Activated CD4-positive, alpha-beta T cell treated with anti-CD3 and anti-CD28 coated beads for 36 hours (primary cell): ENCODE measurements at places on chromosomes 3 and 15.
A peak's percentile ranks its signal among the peaks of the same experiment; 100 is the strongest.

GRCh38 chr3:12993517-12994356, 79.5 kb downstream of the IQSEC1 start:
- peak; percentile 49 for DNase-seq

DNA sequence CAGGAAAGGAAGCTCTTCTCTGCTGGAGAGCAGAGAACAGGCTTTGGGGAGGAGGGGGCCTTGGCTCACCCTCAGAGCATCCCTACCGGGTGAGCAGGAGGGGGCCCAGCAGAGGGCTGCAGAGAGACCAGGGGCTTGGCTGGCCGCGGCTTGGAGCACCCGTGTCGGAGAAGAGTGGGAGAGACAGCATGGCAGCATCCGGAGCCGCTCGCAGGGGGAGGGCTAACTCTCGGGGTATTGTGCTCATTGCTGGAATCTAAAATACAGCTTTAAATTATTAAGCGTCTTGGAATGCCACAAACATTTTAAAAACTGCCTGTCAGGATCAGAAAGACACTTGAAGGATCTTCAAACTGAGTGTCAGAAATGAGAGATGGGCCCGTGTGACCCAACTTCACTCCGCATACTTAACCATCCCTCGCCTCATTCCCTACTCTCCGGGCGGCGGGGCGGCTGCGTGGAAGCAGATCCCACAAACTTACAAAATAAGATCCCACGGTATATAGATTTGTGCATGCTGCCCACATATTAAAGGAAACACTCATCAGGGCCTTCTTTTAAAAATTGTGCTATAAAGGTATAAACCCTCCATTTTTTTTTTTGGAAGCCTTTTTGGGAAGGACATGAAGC, 53.9 kb downstream of the EIF4E3 start:
- no peak for DNase-seq

DNA sequence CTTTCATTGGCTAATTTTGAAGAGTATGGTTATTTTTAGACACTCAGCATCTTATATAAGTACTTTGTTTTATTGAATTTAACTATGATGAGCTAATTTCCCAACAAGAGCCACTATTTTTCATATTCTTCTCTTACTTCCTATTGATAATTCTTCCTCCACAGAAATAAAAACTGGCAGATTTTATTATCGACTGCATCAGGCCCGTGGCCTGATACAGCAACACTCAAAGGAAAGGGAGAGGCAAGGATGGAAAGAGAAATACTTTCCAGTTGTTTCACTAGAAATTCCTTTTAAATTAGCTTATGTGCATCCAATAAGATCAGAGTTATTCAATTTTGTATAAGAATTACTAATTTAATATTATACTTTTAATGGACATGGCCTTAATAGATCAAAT, 886.3 kb downstream of the ROBO1 start:
- no peak for DNase-seq

DNA sequence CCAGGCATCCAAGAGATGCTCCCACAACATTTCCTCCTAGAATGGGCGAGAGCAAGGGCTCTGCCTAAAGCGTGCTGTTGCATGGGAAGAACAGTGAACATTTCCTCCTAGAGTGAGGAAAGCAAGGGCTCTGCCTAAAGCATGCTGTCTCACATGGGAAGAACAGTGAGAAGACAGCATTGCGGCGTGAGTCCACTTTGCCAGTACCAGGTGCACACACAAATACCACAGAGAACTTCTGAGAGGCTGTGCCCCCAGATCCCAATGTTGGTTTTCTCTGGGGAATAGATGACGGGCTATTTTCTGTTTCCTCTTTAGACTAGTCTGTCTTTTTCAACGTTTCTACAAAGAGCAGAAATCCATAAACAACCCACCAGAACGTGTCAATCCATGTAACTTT, 142.9 kb downstream of the LRRK1 start:
- DNase-seq = no peak

DNA sequence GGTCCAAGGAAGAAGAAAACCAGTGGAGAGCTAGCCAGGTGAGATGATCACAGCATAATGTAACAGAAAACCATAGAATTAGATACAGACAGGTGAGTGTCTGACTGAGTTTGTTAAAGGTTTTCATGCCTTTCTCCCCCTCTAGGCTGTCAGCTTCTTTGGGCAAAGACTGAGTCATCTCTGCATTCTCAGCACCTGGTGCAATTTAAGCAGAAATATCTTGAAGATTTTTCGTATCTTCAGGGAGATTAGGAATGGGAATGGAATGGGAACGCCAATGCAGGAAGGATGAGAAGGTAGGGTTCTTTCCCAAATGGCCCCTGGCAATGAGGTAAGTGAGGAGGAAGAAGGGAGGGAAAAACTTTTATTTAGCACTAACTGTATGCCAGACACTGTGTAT, 122.0 kb upstream of the SLC7A14 start:
- no peak for DNase-seq

DNA sequence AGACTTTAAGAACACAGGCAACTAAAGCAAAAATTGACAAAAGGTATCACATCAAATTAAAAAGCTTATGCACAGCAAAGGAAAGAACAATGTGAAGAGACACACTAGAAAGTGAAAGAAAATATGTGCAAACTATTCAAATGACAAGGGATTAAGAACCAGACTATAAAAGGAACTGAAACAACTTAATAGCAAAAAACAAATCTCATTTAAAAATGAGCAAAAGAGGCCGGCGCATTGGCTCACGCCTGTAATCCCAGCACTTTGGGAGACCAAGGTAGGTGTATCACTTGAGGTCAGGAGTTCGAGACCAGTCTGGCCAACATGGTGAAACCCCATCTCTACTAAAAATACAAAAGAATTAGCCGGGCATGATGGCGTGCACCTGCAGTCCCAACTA, 14.4 kb downstream of the NGLY1 start:
- DNase-seq = no peak

- no peak for DNase-seq
Measured at GRCh38 chr15:52258461-52258860, 37.1 kb downstream of the MYO5C start.

GRCh38 chr3:174820885-174821284, 38.2 kb upstream of the NAALADL2 start:
- no peak for DNase-seq

- no peak for DNase-seq
Measured at GRCh38 chr3:43316783-43317460, 30.6 kb downstream of the SNRK start.

GRCh38 chr3:158810823-158811724, 9.2 kb downstream of the MFSD1 start:
- no peak for DNase-seq
